ENCODE measurements at places on chromosomes 5 and 9.
A peak's percentile ranks its signal among the peaks of the same experiment; 100 is the strongest.

DNA sequence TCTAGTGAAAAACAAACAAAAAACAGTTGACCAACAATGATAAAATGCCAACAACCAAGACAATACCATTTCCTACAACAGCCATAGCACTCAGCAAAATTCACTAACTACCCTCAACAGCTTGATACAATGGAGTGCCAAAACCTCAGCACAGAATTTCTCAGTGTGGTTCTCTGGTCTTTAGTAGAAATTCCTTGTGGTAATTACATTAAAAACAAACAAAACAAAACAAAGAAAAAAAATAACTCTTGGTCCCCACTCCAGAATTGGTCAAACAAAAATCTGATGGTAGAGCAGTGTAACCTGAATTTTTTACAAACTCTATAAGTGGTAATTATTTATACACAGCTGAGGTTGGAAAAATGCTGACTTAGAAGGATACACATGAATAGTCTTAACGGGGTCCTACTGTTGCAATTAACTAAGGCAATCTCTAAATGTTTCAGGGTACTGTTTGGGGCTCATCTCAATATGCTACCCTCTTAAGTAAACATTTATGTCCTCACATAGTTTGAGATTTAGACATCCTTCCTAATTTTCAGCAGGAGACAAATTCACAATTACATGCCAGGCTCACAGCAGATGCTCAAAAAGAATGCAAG is 13.8 kb downstream of the CSNK1A1 start:
- no peak for DNase-seq

DNA sequence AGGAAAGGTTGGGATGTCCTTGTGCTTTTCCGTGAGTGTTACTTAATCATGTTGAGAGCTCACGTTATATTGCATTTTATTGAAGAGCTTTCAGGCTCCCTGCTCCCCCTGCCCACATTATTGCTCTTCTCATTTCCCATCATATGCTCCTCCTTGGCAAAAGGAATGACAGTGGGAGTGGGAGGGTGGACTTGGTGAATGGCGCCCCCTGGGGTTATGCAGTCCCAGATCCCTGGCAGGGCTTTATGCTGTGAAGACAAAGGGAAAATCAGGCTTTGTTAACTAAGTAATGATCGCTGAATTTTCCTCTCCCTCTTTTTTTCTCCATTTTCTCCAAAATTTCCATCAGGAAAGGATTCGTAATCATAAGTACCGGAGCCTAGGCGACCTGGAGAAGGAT is 166.6 kb downstream of the SMARCA2 start:
- no peak for DNase-seq

GRCh38 chr9:91023741-91024140 is 222.1 kb downstream of the SYK start:
- no peak for DNase-seq

- peak; percentile 4 for DNase-seq
These were observed 4.6 kb downstream of the VCAN start for GRCh38 chr5:83475935-83476814.

DNA sequence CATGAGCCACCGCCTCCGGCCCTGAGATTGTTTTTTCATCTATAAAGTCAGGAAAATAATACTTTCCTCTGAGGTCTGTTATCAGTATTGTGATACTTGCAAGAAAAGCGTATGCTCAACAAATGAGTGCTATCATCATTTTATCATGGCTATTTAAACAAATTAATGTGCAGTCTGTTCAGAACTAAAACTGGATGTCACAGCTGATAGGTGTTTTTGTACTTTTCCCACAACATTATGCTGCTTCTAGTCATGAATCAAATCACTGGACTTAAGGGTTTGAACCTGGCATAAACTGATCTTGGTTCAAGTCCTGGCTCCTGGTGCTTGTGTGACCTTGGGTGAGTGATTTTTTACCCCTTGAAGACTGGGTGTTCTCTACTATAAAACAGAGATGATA is 21.4 kb upstream of the PHF19 start:
- DNase-seq: no peak

- DNase-seq: peak; percentile 95
These were observed 33.9 kb upstream of the TRIO start for GRCh38 chr5:14109041-14109747.

GRCh38 chr5:5929291-5930020 is 448.9 kb downstream of the MED10 start:
- DNase-seq: no peak

DNA sequence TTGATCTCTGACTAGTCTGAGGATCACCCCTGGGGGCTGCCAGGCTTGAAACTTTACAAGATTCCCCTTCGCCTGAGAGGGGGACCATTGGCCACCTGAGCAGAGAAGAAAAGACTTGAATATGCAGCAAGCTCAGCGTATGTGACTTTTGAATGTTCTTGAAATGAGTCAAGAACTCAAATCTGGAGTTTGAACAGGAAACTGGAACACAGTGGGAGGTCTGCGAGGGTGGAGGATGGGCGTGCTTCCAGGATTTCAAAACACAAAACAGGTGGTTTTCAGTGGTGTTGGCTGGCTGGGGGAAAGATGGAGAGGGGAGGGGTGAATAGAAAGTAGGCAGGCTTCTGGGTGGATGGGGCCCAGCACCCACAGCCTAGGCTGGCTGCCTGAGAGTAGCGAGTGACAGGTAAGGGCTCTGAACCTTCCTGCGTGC is 40.6 kb downstream of the TMEM174 start:
- peak; percentile 5 for DNase-seq

- no peak for DNase-seq
These were observed 222.4 kb upstream of the PANK3 start for GRCh38 chr5:168801567-168801966.

- DNase-seq: peak; percentile 56
These were observed 4.5 kb downstream of the NFIB start for GRCh38 chr9:14309403-14309802.

- no peak for DNase-seq
These were observed 87.3 kb upstream of the CCNG1 start for GRCh38 chr5:163350083-163350482.

GRCh38 chr9:89528131-89528530 is 30.2 kb upstream of the SEMA4D start:
- no peak for DNase-seq

DNA sequence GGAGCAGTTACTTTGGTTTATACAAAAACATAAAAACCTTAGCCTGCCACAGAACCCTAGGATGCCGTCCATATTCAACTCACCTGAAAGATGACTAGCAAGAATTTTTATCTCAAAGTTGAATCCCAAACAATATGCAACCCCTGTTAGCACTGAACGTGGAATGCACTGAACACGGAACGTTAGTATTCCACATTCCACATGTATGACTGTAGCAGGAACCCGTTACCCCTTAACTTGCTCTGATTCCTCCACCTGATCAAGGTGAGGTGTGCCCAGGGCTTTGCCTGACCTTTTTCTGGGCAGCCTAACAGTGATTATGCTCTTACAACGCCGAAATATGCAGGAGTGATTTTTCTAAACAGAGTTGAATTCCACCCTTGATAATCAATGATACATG is 43.7 kb downstream of the AK8 start:
- DNase-seq: no peak

DNA sequence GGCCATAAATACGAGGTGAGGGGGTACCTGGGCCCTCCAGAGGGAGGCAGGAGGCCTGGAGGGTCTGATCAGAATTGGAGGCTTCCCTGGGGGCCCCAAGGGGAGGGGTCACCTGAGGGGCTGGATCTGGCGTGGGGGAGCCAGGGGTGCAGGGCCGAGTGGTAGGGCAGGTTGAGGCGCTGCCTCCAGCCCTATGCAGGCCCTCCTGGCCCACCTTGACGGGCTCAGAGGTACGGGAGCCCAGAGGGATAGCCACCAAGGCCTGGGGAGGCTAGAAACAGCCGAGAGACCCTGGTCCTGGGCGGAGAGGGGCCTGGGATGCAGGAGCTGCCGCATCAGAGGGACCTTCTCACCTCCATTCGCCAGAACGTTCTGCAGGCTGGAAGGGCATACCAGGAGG is 24.3 kb downstream of the LHX3 start:
- no peak for DNase-seq

GRCh38 chr5:170280011-170280493 is 17.5 kb downstream of the LCP2 start:
- DNase-seq: no peak

DNA sequence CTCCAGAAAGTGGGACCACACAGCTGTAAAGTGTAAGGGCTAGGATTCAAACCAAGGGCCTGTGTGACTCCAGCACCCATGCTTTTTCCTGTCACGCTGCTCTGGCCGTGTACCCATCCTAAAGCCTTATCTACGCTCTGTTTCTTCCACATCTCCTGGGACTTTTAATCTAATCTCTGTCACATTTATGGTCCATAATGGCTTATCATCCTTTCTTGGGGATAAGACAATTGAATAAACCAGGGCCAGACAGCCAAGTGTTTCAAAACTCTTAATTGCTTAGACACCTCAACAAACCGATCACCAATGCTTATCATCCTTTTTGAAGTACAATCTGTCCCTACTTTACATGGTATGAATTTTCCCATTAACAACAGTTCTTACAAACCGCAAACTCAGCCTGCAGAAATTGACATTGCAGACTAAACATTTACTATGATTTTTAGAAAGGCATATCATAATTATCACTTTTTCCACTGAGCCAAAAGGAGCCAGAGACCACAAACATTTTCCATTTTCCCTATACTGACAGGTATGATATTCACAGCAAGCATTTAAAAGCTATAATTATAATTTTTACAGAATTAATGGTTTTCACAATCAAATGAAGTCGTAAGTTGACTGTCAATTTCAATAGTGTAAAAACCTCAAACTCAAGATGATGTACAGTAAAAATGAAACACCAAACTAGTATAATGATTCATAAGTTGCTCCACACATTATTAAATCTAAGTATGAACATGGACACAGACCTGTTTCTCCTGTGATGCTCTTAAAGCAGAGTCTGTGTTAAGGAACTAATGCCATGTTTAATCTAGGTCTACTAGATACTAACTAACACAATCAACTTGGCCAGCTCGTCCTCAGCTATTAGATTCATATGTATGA is 99.5 kb downstream of the FBXW11 start:
- DNase-seq: no peak

DNA sequence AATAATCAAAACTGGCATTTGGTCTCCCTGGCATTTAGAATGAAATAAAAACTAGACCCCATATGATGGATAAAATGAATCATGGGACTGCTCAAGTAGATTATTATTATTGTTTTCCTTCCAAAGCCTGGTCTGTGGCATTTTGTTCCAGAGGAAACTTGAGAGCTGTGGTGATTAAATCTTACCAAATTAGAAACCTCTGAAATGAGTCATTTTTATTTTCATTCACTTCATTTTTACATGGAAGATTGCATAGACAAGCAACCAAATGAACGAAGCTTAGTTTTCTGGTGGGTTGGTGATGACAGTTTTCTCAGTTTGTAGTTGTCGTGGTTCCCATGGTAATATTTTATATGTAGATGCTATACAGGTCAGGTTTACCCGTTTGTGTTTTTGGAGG is 23.4 kb downstream of the PAM start:
- no peak for DNase-seq

- DNase-seq: peak; percentile 37
These were observed 7.9 kb upstream of the ZFP62 start for GRCh38 chr5:180868960-180869359.

DNA sequence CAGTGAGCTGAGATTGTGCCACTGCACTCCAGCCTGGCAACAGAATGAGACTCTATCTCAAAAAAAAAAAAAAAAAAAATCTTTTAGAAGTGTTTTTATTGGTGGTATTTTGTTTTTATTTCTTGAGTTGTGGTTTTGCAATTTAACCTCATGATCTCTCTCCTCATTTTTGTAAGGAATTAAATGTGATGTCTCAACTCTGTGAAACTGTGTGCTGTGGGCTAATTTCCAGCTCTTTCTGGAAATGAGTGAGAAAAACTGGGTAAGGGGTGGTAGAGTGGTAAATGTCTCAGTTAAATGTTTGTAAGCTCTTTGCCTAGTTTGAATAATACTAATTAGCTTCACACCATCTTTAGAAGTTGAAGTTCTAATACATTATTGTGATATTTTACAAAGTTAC is 29.0 kb downstream of the ACO1 start:
- DNase-seq: no peak

GRCh38 chr5:2298781-2299180 is 416.1 kb upstream of the IRX4 start:
- no peak for DNase-seq

GRCh38 chr9:93965830-93966577 is 10.8 kb upstream of the BARX1 start:
- no peak for DNase-seq

GRCh38 chr9:12368569-12368968 is 324.6 kb upstream of the TYRP1 start:
- DNase-seq: no peak

DNA sequence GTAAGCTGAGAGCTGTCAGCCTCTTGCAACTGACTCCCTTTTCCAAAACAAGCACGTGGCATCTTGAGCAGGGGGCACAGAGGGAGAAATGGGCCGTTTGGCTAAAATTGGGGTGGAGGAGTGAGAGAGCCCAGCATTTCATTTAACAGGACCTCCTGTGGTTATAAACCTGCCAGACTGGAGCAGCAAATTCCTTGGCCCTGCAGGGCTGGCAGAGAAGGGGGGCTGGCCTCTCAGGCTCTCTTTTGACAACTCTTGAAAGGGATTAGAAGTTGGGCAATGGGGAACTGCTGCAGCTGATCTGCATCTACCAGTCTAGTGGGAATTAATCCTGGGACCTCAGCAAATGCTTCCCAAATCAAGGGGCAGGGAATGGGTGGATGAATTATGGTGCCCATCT is 7.2 kb upstream of the POU4F3 start:
- no peak for DNase-seq

DNA sequence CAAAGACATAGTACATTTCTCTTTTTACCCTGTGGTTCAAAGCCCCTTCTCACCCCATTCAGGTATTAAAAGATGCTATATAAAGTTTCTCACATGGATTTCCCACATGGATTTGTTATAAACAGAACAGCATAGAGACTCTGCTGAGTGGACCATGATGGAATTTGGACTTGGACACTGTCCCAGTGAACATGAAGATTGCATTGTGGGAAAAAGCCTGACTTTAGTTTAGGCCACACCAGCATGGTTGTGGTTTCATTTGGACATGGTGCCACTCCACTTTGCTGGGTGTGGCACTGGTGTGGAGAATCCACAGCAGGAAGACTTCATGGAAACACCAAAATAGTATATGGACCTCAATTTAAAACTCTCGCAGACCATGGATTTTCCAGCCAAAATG is 124.6 kb downstream of the ARHGAP26 start:
- no peak for DNase-seq

GRCh38 chr5:109692852-109693251 is 3.1 kb downstream of the MAN2A1 start:
- no peak for DNase-seq

DNA sequence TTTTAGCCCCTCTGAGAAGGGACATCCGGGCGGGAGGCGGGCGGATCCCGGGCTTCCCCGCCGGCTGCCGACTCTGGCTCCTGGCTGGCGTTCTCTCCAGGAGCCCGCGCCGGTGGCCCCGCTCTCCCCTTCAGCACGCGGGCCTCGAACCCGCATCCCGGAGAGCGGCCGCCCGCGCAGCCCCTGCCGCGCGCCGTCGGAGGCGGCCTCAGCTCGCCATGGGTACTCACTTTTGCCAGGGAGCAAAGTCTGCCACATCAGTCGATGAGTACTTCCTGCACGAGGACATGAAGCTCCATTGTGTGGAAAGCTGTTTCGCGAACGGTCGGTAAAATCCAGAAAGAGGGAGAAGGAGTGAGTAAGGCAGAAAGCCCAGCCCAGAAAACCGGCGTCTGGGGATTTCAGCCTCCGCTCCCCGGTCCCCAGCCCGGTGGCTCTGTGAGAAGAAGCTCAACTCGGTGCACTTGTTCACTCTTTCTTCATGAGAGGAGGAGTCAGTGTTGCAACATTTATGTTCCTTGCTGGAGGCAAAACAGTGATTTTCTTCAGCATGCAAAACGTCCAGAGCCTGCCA is at the start of gene PRLR:
TSS of gene PRLR (minus strand) at position 450 of the 574 bp plus-strand sequence. CDS start 140,867 bp downstream, outside the sequence.
- no peak for DNase-seq
